ENCODE measurements at places on chromosomes 1 and 21.
A peak's percentile ranks its signal among the peaks of the same experiment; 100 is the strongest.

DNA sequence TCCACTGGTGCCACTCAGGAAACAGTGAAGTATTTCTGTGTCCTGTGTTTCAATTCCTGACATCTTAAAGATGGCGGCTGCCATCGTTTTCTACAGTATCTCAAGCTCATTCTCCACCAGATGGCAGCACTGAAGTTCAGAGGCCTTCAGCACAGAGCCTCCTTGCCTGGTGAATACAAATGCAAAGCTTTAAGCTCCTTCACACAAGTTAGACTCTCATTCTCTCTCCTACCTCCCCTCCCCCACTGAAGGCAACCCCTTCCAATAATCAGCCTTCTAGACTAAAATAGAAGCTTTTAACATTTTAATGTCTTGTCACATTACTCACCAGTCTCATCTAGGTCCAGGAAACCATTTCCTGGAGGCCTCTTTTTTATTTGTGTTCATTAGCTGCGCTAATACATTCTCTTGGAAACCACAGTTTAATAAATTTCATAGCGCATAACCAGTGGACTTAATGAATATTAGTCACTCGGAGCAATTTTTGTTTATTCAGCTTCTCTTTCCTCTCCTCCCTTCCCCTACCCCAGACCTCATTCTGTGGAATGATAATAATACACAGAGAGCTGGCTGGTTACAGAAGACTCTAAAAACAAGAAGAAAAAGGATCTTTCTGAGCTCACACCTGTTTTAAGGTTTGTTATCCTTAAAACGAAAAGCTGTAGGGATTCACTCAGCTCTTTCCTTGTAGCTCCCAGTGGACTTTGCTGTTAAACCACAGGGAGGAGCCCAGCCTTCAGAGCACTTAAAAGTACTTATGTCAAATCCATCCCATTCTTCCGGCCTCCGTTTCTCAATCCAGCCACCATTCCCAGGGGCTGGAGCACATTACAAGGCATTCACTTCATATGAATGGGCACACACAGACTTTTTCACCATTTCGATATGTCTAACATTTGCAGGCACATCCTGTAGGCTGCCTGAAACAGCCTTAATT is 384.9 kb downstream of the HLX start:
- peak; percentile 52 for DNase-seq

DNA sequence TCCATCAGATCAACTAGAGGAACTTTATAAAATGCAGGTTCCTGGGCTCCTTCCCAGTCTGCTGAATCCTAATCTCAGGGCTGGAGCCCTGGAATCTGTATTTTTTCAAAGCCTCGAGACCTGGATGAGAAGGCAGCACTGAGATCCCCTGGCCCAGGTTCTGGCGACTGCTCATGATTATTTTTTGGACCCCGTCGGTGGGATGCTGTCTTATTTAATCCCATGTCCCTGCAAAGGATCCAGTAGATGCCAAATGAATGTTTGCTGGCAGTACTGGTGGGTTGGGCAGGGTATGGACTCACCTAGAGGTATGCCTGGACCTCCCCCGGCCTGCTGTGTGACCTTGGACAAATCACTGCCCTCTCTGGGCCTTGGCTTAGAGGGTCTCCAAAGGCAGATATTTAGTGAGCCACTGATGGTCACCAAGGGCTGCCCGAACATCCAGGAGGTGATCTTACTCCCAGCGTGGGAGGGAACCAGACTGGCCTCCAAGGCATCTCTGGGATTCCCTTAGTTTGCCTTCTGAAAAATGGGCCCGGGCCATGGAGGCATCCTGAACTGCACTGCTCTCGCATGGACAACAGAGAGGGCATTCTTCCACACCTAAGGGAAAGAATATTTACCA is 91.6 kb upstream of the RUNX3 start:
- DNase-seq, result no peak

- no peak for DNase-seq
Observed at GRCh38 chr1:211174375-211174774, 40.4 kb upstream of the KCNH1 start.

DNA sequence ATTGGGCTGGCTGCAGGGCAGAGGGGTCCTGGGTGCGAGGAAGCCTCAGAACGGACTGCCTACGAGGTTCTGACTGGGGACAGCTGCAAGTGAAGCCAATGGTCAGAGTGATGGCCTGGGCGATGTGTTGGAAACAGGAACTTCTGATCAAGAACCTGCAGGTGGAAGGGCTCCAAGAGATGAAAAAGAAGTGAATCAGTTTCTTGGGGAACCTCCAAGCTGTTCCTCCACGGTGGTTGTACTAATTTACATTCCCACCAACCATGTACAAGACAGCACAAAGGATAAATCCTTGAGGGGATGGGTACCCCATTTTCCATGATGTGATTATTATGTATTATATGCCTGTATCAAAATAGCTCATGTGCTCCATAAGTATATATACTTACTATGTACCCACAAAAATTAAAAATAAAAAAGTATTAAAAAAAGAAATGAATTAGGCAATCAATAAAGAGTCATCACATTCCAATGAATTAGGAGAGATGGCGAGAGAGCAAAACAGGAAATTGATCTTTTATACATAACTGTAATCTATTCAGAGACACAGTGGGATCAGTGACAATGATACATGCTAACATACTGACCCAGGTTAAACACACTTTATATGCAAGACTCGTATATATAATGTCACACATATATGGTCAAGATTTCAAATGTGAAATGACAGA is 58.1 kb downstream of the PTPN14 start:
- no peak for DNase-seq

DNA sequence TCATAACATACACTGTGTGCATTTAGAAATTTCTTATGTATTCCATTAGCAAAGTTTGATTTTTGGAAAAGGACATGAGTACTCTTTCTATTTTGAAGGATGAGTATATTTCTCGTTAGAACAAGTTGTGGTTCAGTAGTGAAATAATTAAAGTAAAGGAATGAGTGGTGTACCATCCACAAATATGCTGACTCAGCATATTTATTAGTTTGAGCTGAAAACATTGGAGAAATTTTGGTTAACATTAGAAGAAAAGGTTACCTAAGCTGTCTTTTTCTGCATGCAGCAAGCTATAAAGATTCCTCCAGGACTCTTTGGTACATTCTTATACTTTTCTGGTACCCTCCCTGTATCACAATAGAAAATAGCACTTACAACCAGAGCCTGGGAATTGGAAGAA is 5.7 kb upstream of the OR2L5 start:
- no peak for DNase-seq

DNA sequence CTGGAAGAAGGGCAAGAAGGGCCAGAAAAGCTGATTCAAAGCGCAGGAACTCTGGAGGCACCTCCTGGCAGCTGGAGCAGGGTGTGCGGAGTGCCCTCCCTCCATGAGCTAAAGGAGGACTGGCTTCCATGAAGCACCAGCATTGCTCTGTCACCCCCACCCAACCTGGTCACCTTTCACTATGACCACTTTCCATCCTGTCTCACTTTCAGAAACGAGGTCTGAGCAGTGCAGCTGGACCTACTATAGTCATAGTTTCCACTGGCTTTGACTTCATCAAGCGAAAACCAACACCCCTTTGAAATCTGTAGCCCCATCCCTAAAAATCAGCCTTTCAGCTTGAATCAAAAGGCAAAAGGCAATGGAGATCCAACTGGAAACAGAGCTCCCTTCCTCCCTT is 84.8 kb upstream of the CACNA1E start:
- DNase-seq, result no peak

DNA sequence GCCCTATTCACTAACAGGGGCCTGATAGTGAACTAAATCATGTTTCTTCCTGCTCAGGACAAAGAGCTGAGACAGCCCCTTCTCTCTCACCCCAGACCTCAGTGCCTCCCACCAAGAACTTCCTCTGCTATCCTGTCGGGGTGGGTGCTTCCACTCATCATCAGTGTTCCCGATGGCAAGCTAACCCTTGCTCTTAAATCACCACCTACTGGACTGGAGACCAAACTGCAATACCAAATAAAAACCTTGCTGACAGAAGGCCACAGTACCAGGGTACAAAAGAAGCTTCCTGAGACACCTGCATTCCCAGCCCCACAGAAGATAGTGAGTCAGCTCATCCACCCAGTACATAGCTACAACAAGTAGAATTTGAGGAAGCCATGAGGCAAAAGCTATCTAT is 799.5 kb downstream of the LTN1 start:
- no peak for DNase-seq

DNA sequence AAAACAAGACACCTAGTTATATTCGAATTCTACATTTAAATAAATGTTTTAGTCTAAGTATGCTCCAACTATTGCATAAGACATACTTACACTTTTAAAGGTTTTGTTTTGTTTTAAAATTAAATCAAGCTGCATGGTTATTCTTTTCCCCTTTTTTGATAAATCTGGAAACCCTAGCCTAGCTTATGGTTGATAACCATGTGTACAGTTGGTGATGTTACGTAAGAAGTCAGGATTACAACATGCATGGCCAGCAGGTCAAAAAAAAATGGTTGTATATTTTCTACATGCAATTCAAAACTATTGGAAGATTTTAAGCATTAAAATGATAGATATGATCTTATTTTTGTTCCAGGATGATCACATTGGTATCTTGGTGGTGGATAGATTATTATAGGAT is 1600.6 kb downstream of the PLA2G4A start:
- DNase-seq, result no peak

Data from stimulated activated CD4-positive, alpha-beta T cell treated with anti-CD3 and anti-CD28 coated beads, Interleukin-2, amount 100 ng/mL, for 24 hours (primary cell).